ENCODE measurements at places on chromosomes 5 and 9.

GRCh38 chr5:84290161-84290560 is 94.5 kb downstream of the EDIL3 start:
- DNase-seq, result no peak

- no peak for DNase-seq
These were observed 159.5 kb upstream of the MAST4 start for GRCh38 chr5:66436721-66437120.

- no peak for DNase-seq
These were observed 2.6 kb upstream of the MSX2 start for GRCh38 chr5:174721530-174722432.

DNA sequence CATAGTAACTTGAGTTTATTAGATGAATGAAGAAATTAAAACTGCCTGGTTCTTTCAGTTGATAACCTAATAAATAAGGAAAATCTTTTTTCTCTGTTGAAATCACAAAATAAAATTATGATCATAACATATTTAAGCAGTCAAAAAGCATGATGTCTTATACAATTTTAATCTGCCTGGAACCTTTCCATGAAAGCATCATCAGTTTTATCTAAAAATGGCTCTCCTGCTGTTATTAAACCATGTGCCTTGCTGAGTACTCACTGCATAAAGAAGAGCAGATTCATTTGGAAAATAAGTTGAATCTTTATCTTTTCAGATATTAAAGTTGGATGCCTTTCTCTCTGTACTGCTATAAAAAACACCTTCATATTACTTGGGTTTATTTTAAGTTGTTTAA is 148.8 kb downstream of the SLC24A2 start:
- DNase-seq, result no peak

DNA sequence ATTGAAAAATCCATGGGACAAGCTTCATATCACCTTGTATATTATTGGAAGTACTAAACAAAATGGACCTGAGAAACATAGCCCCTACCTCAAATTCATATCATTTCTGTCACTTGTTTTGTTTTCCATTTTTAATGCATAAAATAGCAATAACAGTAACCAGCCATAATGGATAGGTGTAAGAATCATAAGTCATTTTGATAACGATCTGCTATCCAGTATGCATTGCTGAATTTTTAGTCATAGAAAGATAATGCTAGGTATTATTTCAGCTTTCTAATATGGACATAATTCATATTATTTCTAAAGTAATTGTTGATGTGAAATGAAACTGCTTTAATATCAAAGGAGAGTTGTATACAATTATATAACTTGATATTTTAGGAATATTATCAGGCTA is 1.1 kb upstream of the LRRC70 start:
- no peak for DNase-seq

- DNase-seq, result no peak
These were observed 163.5 kb downstream of the ARL15 start for GRCh38 chr5:54146916-54147315.

All from AG04450 (cell line).